ENCODE measurements at places on chromosomes 5 and 9.

- DNase-seq = no peak
These were observed 104.1 kb downstream of the AP3B1 start for GRCh38 chr5:78190402-78190801.

DNA sequence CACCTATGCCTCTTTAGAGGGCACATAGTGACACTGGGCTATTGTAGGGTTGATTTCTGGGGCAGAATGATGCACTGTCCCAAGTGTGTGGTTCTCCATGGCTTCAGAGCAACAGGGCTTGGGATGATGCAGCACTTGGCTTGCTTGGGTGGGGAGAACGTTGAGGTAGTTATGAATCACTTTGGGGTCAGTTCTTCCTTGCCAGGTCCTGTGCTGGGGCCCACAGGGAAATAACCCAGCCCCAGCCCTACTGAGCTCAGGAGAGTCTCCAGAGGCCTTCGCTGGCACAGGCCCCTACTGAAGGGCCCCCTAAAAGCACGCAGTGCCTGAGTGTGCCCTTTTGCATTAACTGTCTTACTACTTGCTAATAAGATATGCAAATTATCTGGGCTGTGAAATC is 24.2 kb downstream of the JADE2 start:
- DNase-seq = no peak

DNA sequence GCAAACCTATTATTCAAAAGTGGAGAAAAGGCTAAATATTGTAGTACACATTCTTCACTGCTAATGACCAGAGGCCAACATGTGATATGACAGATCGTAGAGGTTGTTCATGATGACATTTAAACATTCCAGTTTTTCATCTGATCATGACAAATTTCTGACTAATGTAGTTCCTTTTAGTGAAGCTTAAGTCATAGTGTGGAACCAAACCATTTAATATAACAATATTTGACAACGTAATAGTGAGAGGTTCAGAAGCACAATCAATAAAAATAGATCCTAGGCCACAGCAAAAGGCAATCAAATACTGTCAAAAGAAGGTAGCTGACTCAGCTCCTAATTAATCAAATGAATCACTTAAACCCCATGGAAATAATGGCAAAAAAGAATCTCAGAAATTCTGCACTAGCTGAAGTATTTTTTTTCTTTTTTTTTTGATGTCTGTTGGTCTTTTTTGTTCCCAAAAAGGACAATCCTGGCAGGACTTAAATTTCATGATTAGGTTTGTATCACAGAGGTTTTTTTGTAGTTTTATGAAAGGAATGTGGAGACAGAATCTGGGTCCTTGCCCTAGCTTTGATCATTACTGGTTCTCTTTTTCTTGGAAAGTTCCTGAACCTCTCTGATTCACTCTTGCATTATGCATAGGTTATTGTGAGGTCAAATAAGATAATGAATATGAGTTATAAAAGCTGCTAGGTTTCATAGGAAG is 795.0 kb downstream of the DTWD2 start:
- DNase-seq = no peak

GRCh38 chr5:135444360-135444759 is 2.8 kb downstream of the DCANP1 start:
- no peak for DNase-seq

DNA sequence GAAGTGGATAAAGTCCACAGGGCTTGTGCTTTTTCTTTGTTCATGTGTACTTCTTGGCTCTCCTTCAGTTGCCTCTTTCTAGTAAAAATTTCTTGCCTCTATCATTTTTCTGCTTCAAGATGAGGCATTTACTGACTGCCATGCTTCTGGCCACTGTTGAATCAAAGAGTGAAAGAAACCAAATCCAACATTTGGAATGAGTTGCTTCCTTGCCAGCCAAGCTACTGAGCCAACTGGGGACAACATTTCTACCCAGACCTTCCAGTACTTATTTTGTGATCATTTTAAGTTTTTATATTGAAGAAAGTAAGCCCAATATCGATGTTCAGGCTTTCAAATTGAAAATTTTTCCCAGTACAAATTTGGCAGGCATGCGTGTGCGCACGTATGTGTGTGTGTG is 73.2 kb downstream of the SNCAIP start:
- peak; percentile 16 for DNase-seq

- no peak for DNase-seq
These were observed 592 bp downstream of the TUBB4B start for GRCh38 chr9:137241490-137242268.

DNA sequence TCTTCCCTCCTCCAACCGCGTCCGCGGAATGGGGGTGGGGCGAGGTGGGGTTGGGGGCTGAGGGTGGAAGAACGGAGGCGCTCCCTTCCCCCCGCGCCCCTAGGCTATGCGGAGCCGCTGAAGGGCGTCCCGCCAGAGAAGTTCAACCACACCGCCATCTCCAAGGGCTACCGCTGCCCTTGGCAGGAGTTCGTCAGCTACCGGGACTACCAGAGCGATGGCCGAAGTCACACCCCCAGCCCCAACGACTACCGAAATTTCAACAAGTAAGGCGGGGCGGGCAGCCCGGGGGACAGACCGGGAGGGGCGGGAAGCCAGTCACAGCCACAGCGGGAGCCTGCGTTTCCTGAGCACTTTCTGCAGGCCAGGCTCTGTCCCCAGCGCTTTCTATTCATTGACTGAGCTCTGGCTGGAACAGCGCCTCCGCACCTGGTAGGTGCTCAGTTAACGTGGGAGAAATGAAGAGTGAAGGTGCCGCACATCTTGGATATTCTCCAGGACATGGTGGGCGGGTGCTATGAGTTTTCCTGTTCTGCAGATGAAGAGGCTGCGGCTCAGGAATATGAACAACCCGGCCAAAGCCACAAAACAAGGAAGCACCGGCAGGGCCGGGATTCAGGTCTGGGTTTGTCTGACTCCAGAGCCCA is 11.3 kb downstream of the MYOZ3 start:
- no peak for DNase-seq

DNA sequence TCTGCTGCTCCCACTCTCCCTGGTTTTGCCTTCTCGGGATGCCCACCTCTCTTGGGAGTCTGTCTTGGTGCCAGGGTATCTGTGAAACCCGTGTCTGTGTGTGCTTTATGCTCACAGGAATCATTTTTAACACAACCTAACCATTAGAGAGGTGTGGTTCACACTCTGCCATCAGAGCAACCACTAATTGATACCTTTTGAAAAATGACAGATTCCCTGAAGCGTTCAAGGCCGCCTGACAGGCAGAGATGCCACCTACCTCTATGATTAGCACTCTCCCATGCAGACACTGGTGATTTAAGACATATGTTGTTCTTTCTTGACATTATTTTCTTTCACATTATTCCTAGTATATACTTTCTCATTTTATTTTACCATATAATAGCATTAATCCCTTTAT is 207.3 kb upstream of the SGCD start:
- DNase-seq = no peak

DNA sequence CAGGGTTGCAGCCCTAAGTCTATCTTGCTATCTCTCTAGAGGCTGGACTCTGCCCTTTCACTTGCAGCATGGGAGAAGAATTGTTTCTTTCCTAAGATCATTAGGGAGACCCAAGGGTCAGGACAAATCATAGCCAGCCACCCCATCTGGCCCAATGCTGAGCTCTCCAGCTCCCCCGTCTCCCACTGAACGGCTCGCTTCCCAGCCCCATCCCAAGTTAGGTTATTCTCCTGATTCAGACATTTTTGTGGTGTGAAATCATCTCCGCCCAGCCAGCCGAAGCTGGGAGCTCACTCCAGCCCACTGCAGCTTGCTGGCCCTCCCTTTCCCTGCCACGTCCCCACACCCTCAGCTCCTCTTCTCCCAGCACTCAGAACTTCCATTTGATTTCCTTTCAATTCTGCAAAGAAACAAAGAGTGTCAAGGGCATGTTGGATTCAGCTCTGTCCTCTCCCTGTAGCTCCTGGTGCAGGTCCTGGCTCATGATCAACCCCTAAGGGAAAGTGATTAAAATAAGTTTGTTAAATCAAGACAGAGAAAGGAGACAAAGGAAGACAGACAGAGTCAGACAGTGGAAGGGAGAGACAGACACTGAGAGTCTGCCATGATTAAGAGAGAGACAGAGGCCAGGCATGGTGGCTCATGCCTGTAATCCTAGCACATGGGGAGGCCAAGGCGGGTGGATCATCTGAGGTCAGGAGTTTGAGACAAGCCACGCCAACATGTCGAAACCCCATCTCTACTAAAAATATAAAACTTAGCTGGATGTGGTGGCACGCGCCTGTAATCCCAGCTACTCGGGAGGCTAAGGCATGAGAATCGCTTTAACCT is 12.6 kb upstream of the SPARC start:
- no peak for DNase-seq

DNA sequence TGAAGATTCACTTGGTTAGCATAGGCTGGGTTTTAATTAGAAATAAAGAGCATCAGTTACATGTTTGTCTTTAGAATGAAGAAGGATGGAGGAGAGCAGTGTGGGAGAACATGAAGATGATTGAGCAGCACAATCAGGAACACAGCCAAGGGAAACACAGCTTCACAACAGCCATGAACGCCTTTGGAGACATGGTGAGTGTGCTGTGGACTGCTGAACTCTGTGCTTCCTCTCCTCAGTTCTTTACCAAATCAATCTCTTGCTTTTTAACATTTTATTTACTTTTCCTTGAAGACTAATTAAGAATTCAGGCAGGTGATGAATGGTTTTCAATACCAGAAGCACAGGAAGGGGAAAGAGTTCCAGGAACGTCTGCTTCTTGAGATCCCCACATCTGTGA is 38.2 kb upstream of the SPATA31E1 start:
- no peak for DNase-seq

GRCh38 chr5:78984439-78985115 is 533 bp downstream of the ARSB start:
- DNase-seq = peak; percentile 90

DNA sequence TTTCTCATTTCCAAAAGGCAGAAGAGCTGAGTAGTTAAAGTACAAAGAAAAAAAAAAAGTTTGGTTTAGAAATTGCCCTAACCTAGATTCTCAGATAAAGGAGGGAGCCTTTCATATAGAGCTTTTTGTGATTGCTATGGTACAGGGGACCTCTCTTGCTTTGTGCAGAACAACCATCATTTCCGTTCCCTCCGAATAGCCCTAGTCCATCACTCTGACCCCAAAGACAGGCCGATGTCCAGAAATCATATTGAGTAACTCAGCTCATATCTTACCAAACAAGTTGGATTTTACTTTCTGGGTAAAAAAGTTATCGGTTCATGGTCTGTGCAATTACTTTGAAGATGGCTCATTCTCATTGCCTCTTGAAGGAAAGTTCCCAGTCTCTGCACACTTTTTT is 36.7 kb upstream of the COL15A1 start:
- DNase-seq = no peak

DNA sequence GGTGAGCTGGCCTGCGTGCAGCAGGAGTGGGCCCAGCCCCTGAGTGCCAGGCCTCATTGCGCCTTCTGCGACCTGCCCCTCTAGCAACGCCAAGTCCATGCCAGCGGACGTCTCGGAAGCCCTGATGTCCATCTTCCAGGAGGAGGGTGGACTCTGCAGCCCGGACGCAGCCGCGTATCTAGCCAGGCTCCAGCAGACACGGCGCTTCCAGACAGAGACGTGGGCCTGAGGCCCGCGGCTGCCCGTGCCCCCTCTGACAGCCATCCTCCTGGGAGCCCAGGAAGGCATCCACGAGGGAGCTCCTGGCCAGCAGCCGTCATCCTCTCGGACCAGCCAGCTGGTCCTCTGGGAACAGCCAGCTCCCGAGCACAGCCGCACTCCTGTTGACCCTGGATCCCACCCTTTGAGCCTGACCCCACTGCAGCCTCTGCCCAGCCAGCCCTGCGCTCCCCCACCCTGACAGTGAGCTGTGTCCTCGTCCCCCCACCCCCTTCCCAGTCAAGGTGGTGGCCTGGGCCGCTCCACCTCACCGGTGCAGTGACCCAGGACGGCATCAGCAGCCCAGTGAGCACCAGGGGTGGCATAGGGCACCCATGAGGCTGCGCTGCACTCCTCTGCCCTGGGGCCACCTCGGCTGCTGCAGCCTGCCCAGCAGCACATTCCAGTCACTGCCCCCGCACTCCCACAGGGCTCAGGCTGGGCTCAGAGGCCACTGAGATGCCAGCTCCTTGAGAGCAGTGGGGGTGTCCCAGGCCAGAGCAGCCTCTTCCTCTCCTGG is 5.7 kb downstream of the RNF208 start:
- DNase-seq = no peak

DNA sequence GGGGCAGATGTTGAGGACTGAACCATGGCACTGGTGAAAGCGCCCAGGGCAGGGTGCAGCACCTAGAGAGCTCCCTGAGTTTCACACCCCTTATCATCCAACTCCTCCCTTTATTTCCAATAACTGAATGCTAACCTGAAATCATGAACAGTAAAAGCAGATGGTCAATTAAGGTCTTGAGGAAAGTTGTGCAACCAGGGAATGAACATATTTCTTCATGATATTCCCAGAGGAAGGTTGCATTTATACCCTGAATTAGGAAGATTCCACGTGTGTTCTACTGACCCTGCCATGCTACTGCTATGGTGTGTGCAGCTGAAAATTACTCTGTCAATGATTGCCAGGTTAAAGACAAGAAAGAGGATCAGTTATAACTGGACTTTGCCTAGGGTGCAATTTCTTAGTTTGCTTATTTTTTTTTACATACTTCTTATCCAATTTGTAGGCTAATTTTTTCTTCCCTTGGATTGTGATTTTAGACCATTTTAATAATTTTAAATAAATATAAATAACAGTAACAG is 319.8 kb downstream of the SEMA5A start:
- DNase-seq = no peak

DNA sequence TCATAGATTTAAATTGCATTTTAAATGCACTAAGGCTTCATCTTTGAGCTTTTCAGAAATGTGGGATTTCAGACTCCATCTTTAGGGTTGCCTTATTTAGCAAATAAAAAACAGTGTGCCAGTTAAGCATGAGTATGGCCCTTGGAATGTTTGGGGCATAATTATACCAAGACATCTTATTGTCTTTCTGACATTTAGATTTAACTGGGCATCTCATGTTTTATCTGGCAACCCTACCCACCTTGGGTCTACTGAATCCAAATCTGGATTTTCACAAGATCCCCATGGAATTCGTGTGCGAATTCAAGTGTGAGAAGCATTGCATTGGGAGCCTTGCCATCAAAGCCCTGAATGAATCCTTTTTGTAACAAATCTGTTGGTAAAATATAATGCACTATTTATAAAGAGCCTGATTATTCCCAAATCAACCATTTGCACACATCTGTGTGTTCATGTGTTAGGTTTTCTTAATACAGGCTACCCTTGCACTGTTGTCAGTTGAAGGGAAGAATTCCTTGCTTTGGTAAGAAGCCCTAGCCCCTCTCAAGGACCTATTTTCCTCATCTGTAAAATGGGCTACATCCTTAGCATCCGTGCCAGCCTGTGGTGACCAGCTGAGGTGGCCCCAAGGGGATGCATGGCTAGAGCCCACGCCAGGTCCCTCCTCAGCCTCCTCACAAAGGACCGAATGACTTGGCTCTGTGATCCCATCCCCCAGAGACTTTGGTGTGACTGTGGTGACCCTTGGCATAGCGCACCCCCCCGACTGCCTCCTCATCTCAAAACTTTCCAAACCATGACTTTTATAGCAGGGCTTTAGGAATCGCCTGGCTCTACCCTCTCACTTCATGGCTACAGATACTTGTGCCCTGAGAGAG is 8.1 kb downstream of the GSN start:
- DNase-seq = peak; percentile 33

GRCh38 chr5:73857446-73857845 is 231.4 kb downstream of the ARHGEF28 start:
- DNase-seq = no peak

All from midbrain (tissue), 1 donor.